NCI-H446 treated with DMSO at 0.1 percent for 48 hours (cell line): ENCODE measurements at places on chromosomes 7 and 10.

DNA sequence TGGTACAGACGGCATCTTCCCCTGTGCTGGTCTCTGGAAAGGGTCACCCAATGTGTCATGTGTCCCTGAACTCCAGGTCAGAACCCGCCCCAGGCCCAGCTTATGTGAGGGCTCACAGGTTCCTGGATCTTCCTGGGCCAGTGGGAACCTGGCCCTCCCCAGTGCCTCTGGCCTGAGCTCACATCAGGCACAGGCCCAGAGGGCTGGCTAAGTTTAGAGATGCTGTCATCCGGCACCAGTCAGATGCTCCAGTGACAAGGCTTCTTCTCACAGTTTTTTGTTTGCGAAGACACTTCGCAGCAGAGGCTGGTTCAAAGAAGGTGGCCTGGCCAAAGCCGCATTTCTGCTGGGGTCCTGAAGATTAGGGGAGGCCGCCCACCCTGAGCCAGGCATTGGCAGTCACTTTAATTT is 11.8 kb downstream of the CAMK2B start:
- no peak for DNase-seq

- no peak for DNase-seq
Measured at GRCh38 chr7:8387551-8388256, 45.7 kb upstream of the NXPH1 start.

- DNase-seq: no peak
Measured at GRCh38 chr10:7186387-7187018, 224.3 kb downstream of the SFMBT2 start.

GRCh38 chr7:149050941-149051340 is 22.6 kb upstream of the PDIA4 start:
- no peak for DNase-seq

- DNase-seq: no peak
Measured at GRCh38 chr10:95761939-95762492, 6.1 kb downstream of the ENTPD1 start.

GRCh38 chr7:157495594-157495993 is 158.8 kb downstream of the DNAJB6 start:
- DNase-seq: no peak
